Activated CD4-positive, alpha-beta T cell treated with anti-CD3 and anti-CD28 coated beads for 48 hours (primary cell): ENCODE measurements at places on chromosomes 5 and 9.

- no peak for DNase-seq
Measured at GRCh38 chr5:53256746-53257145, 147.2 kb upstream of the MOCS2 start.

DNA sequence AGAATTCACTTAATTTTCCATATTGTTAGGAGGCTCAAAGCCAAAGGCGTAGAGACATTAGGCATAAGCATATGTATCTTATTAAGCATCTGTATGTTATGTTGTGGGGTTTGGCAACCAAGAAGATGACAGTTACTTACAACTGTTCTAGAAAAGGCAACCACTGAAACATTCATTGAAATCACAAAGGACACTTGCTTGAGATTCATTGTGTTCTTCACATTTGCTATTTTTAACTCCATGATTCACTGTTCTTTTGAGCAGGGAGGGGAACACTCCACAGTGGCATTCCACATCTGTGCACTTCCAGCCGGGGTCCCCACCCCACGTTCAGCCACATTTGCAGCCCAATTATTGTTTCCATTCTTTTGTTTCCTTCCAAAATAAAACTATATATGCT, 107.1 kb downstream of the PALM2AKAP2 start:
- DNase-seq = no peak

DNA sequence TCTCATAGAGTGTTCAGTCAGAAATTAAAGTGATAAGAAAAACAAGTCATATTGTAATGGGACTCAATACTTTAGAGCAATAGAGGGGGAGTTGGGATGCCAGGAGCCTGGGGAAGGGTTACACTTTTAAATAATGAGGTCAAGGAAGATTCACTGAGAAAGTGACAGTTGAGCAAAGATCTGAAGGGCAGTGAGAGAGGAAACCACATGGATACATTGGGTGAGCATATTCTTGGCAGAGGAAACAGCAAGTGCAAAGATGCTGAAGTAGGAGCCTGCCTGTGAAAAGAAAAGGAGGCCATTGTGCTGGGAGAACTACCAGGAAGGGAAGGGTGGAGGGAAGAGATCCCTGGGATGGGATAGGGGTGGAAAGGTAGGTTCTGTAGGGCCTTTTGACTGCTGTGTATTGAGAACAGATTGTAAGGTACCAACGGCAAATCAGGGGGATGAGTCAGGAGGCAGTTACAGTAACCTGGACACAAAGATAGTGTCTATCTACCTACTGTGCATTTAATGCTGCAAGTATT, 79.4 kb downstream of the PAM start:
- DNase-seq = no peak

- DNase-seq = peak; percentile 47
Measured at GRCh38 chr9:88388886-88389605, 802 bp downstream of the SPIN1 start.

DNA sequence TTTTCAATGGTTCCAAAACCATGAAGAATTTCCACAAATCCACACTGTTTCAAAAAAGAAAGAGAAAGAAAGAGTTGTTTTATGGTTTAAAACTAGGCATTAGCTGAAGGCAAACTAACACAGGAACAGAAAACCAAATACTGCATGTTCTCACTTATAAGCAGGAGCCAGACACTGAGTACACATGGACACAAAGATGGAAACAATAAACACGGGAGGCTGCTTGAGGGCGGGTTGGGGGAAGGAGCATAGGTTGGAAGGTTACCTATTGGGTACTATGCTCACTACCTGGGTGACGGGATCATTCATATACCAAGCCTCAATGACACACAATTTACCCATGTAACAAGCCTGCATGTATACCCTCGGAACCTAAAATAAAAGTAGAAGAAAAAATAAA, 45.0 kb downstream of the SEMA6A start:
- no peak for DNase-seq

- no peak for DNase-seq
Measured at GRCh38 chr9:75186767-75187380, 98.6 kb downstream of the OSTF1 start.

GRCh38 chr9:97362777-97363545, 48.9 kb upstream of the TDRD7 start:
- DNase-seq = no peak

DNA sequence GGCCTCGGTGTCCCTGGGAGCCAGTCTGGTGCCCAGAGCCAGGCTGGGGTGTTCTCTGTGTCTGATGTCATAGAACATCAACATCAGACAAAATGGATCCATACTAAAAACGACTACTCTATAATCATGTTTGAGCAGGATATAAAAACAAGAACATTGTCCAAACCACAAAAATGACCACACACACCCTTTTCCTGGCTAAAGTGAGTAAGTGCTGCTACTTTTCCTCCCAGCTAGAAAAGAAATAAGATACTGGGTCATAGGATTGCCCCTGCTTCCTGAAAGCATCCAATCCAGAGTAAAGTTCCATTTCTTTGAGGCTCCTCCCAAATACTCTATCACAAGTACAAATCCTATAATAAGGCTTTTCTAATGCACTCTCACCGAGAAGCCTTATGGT, 19.7 kb upstream of the TRAF1 start:
- DNase-seq = no peak

DNA sequence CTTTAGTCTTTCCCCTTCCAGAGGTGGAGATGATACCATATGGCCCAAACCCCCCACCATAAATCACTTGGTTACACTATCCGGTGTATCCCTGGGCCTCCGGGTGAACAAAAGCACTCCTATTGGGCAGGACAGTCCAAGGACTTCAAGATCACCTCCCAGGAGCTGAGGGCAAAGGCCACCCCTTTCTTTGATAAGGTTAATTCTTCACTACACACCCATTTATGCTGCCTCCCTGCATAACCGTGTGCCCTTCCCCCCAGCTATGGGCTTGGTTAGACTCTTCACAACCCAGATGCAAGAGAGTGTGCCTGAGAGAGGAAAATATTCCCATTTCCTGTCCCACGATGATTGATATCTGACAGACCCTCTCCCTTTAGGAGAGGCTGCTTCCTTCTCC, 64.8 kb upstream of the PRRC1 start:
- no peak for DNase-seq

DNA sequence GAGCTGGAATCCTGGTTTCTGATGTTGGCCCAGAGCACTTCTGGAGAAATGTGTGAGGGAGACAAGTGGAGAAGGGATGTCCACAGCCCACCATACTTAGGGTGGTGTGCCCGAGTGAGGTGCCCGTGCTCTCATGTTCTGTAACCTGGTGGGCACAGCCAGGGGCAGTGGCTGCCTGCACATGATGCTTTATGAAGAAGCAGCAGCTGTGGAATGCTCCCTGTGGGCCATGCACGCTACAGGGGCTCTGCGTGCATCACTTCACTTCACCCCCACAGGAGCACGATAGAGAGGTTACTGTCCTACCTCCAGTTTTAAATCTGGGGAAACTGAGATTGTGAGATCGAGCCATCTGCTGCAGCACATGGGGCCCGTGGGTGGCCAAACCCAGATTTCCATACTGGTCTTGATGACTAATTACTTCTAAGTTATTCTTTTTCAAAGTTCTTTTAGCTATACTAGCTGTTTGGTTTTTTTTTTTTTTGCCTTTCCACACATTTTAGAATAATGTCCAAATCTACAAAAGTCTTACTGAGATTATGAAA, 441.6 kb downstream of the GADD45G start:
- DNase-seq = peak; percentile 43

DNA sequence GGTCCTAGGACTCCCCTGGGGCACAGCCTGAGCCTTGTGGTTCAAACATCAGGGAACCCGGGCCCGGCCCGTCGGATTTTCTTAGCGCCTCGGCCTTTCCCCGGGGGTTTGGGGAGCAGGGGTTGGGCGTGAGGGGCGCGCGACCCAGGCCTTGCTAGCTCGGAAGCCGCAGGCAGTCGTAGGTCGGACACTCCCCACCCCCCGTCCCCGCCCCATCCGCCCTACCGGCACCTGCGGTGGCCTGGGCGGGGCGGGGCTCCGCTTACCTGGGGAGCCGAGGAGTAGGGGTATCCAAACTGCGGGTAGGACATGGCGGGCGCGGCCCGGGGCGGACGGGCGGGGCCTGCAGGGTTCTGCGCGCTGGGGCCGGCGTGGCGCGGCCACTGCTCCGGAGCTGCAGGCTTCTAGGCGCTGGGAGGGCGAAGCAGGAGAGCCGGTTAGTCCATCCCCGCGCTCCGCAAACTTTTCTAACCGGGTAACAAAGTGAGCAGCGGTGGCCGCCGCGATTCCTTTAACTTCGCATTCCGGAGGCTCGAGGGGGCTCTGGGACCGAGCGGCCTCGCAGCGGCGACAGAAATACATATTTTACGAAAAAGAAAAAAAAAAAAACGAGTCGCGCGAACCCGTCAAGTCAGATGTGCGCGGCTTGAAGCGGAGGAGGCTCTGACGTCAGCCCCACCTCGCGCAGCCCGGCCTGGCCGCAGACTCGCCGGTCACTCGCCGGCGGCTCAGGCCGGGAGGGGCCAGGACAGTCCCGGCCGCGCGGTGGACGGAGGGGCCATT, at the start of gene IRX4:
Gene IRX4 (minus strand): TSS at position 589 of the 783 bp plus-strand sequence. CDS start 278 bp downstream, at position 311.
- DNase-seq = no peak

GRCh38 chr5:159774476-159775031, 141.7 kb upstream of the ADRA1B start:
- no peak for DNase-seq

DNA sequence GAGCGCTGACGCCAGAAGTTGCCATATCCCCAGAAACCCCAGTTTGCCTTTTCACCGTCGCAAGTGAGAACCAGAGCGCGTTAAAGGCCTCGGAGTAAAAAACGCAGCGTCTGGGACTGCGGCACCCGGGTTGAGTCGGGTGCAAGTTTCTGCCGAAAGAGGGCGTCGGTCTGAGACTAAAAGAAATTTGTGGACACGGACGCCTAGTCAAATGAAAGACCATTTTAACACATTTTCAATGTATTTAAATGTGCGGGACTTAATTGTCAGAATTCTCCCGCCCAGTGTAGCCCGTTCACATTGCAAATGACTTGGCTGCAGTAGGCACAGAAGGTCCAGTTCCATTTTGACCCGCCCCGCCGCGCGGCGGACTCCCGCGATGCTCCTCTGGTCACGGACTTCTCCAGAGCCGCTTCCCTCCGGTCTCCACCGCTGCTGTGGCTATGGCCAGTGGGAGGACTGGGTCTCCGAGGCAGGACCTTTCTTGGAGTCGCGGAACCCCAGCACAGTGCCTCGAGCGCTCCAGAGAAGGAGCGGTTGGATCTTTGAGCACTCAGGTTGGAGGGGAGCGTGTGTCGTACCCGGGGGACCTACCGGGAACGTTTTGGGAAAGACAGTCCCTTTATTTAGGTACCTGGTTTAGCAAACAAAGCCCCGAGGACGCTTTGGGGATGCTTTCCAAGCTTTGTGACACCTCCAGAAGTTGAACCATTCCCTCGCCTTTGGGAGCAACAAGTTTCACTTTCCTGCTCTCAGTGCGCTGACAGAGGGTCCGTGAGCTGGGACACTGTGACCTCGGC, 1.2 kb upstream of the NPR3 start:
- DNase-seq = peak; percentile 76

DNA sequence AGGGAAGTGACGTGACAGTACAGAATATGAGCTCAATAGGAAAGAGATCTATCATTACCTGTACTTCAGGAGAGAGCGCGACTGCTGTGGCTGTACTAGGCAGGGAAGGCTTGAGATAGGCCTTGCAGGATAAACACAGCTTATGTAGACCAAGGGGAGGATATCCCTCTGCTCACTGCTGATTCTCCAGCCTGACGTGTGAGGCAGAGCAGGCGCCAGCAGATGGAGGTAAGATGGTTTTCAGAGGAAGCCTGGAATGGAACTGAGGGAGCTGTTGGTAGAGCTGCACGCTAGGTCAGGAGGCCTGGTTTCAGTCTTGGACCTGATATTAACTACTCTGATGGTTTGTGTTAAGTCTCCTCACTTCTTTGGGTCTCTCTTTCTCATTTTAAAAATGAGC, 291.4 kb downstream of the YTHDC2 start:
- DNase-seq = no peak

DNA sequence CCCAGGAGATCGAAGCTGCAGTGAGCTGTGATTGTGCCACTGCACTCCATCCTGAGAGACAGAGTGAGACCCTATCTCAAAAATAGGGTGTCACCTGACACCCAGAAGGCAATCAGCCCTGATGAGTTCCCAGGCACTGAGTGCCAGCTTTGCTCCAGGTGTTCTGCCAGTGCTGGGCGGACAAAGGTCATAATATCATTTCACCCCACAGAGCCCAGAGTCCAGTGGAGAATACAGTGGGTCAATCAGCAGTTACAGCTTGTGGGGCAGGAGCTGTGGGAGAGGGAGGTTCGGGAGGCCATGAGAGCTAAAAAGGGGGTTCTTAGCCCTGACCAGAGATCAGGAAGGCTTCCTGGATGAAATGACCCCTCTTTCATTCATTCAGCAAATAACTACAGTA, 24.4 kb upstream of the SH3RF2 start:
- DNase-seq = no peak

DNA sequence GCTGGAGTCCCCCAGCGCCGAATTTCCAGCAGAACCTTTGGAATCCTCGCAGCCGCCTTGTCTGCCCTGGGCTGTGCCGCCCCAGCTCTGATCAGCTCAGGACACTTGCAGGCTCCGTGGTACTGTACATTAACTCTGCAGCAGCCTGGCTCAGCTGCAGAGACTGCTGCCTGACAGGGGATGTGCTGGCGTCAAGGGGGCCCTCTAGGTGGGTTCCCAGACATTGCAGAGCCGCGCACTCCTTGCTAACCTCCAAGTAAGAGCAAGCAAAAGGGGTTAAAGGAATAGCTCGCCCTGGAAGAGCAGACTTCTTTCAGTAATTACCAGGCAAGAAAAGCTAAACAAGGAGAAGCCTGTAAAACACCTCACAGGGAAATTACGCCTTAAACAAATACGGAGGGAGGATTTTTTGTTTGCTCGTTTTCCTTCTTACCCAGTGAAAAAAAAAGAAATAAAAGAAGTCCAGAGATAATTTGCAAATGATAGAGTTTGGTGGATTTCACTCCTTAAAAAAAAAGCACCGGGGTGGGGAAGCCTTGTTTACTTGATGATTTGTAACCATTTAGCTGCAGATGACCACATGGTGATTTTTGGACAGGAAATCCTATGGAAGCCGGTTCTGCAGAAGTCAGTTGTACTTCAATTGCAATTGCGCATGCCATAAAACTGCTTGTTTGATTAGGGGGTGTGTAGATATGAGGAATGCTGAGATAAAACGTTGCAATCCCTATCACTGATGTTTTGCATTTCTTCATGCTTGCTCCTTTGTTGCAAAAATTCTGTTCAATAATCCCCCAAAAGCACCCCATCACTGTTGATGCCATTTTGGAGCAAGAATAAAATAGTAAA, 305.8 kb downstream of the PDE4D start:
- DNase-seq = no peak

DNA sequence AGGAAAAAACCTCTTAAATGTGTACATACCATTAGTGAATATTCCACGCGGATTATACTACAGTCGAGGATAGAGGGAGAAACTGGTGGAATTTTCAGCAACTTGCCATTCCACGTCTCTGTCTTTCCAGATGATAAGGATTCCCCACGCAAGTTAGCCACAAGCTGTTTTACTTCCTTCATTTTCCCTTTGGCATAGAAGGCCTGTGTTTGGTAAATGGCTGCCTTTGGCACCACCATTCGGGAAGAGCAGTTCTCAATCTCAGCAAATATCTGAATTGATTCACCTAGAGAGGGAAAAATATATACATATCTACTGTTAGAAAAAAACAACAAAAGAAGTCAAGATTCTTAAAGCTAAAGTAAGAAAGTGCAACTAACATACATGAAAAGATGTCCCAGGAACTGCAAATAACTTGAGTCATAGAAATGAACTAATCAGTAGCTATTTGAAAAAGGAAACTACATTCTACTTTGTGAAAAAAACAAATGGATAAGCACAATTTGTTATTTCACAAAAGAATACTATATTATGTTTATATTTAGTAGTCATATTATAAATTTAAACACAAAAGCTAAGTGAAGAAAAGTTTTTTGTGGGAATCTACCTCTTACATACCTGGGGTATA, 8.1 kb downstream of the ARRDC3 start:
- no peak for DNase-seq
